ENCODE measurements at places on chromosomes 5 and 9.

DNA sequence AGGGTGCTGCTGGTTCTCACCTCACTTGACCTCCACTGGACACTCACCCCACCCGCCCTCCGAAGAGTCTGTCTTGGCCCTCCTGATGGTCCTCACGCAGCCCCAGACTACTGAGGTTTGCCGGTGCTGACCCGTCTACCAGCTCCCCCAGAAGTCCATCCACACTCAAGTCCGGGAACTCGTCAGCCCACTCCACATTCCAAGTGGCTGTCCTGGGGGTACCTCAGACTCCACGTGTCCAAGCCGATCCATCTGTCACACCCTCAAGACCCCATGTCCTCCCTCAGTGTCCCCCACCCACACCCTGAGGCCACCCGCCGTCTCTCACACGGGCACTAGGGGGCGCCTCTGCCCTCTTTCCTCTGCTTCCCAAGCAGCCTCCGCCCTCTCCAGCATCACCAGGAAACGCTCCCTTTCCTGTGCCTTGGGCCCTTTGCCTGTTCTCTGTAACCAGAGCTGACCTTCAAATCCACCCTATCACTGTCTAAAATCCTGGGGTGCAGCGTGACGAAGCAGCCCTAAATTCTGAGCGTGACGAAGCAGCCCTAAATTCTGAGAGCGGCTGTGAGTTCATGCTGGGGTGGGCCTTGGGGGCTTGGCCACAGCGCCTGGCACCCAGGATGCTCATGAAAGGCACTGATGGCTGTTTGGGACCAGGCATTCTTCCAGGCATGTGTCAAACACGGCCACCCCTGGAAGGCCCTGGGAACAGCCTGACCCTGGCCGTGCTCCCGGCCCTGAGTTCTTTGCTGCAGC lies 95.7 kb downstream of the KCNT1 start:
- DNase-seq, result peak; percentile 56

- no peak for DNase-seq
These were observed 8.6 kb upstream of the PRRX2 start for GRCh38 chr9:129656795-129657390.

GRCh38 chr9:105458404-105458803 lies 10.6 kb downstream of the FSD1L start:
- DNase-seq, result no peak

DNA sequence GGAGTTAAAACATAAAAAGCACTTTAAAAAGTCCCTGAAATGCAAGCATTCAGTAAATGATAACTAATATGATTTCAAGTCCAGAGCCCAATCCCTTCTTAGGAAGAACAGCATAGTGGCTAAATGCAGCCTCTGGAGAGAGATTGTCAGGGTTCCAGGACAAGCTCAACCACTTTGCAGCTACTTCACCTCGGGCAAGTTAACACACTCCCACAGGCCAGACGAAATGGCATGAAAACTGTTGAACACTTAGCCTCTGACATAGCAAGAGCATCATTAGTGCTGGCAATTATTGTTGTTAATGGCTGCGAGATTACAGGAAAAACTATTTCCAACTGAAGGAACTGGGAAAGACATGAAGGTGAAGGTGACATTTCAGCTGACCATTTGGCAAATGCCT lies 205.8 kb downstream of the GRIA1 start:
- no peak for DNase-seq

GRCh38 chr9:126668058-126668457 lies 54.3 kb downstream of the LMX1B start:
- no peak for DNase-seq

GRCh38 chr5:132807163-132807838 lies 5.8 kb upstream of the SOWAHA start:
- no peak for DNase-seq

GRCh38 chr5:43638107-43638506 lies 35.1 kb downstream of the NNT start:
- no peak for DNase-seq

GRCh38 chr5:112390327-112390726 lies 28.8 kb downstream of the EPB41L4A start:
- no peak for DNase-seq

- no peak for DNase-seq
These were observed 1068.0 kb downstream of the NR2F1-AS1 start for GRCh38 chr5:92513067-92513466.

- DNase-seq, result no peak
These were observed 220.0 kb downstream of the GLIS3 start for GRCh38 chr9:4079906-4080305.

DNA sequence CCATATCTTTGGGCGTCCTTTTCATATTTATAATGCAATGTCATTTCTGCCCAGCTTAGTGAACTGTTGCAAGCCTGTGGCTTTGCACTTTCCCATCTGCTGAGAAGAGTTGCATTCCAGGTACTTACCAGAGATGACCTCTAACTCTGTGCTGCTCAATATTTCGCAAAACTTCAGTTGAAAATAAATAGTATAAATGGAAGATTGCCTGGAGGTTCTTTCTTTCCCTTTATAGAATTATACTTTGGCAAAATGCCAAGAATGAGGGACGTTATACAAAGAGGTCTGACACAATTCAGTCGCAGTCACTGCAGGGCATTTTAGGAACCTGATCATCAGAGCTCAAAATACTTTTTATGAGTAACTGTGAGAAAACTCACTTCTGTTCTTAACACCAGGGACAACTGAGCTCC lies 18.9 kb upstream of the VLDLR start:
- peak; percentile 15 for DNase-seq

- no peak for DNase-seq
These were observed 16.3 kb downstream of the KLF9 start for GRCh38 chr9:70398145-70398556.

- DNase-seq, result no peak
These were observed 53.0 kb downstream of the CXXC5 start for GRCh38 chr5:139701056-139701741.

DNA sequence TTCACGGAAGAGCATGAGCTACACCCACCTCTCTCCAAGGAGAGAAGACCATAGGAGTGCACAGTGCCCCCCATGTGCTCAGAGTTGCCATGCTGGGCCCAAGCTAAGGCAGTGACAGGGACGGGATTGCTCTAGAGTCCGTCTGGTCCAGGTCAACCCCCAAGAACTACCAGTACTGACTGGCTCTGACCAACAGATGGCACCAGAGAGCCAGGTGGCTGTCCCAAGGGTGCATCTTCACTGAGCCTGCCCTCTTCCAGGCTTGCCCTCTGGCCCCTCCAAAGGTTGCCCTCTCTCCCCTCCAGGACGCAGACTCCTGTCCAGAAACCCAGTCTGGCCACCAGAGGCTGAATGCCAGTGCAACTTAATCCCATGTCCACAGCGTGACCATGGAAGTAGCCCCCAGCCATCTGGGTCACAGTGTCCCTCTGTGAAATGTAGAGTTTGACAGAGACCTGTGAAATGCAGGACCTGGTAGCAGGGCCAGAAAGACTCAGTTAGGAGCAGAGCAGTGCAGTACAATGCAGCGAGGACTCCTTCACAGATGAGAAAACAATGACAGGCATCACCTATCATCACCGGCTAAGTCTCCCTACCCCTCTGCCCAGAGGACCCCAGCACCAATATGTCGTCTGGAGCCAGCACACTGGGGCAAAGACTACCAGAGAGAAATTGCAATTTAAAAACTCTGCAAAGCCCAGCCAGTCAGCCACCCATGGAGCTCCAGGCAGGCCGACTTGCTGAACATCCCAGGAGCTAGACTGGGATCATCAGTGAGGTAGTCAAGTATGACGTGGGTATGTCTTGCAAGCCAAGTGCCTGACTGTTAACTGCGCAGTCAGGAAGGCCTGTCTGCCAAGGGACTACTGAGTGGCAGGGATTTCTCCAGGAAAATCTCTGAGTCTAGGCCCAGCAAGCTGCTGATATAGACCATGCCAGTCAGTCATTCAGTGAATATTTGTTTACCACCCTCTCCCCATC lies 7.7 kb upstream of the SKP1 start:
- DNase-seq, result peak; percentile 75

DNA sequence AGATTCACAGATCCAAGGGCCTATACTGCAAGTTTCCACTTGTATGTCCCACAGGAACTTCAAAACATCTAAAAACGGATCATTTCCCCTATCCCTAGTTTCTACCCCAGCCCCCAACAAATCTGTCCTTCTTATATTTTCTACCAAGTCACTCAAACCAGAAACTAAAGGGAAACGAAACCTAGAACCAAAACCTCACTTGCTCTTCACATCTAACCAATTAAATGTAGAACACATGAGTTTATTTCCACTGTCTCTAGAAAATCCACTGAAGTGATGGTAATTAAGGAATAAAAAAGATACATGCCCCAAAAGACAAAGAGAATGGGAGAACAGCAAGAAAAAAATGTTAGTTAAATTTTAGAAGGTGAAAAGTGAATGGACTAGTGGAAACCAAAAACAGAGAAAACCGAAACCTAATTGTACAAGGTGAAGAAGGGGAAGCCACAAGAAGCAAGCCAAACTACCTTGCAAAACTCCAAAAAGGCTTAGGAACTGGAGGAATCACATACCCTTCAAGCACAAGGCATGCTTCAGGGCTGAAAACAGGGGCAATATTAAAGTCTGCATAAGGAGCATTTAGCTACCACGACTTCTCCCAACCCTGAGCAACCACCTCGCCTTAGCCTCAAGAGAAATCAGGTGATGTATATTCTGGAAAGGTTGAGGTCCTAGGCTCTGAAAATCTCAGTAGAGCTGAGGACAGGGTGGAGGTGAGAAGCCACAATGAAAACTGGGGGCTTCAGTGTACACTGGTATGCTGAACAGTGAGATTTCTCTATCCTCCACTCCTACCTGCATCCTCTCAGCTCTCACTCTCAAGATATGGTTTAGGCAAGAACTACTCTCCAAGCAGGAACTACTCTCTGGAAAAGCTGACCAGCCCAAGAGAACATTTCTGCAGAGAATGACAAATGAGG lies 11.1 kb downstream of the SMU1 start:
- DNase-seq, result no peak

- no peak for DNase-seq
These were observed 7.9 kb downstream of the TJP2 start for GRCh38 chr9:69181908-69182353.

GRCh38 chr5:120083851-120084542 lies 380.1 kb upstream of the PRR16 start:
- DNase-seq, result no peak

GRCh38 chr9:131013771-131014676 lies 5.0 kb downstream of the LAMC3 start:
- no peak for DNase-seq

GRCh38 chr9:10130061-10130675 lies 482.6 kb downstream of the PTPRD start:
- DNase-seq, result peak; percentile 14

GRCh38 chr5:164207646-164208045 lies 702.2 kb downstream of the MAT2B start:
- peak; percentile 29 for DNase-seq

DNA sequence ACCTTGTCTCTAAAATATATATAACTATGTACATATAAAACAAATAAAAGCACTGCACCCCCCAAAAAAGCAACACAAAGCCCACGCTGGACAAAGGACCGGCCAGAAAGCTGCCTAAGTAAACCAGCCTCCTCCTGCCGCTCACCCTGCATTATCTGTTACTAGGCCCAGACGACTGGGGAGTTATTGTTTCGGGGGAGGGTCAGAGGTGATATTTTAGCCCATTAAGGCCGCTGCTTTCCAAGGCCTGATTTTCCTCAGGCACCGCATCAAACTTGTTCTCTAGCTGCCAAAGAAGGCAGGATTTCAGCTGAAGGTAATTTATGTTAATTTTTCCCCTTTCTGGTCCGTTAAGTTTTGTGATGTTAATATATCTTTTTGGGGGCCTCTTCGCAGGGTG lies 44.0 kb upstream of the CTNNA1 start:
- no peak for DNase-seq

DNA sequence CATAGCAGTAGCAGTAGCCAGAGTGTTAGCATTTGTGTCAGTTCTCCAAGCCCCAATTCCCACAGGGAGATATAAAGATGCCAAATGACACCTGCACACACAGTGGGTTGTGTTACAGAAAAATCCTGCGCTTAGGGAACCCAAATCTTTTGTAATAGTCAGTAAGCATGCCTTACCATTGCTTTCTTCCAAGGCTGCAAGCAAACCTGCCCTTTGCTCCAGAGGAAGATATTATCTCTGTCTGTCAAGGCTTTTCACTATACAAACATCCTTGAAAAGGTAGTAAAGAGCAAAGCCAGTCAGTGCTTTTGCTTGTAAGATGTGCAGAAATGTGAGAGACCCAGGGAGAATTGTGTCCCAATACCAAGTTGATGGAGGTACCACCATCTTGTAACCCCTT lies 2.9 kb downstream of the ANKDD1B start:
- no peak for DNase-seq

DNA sequence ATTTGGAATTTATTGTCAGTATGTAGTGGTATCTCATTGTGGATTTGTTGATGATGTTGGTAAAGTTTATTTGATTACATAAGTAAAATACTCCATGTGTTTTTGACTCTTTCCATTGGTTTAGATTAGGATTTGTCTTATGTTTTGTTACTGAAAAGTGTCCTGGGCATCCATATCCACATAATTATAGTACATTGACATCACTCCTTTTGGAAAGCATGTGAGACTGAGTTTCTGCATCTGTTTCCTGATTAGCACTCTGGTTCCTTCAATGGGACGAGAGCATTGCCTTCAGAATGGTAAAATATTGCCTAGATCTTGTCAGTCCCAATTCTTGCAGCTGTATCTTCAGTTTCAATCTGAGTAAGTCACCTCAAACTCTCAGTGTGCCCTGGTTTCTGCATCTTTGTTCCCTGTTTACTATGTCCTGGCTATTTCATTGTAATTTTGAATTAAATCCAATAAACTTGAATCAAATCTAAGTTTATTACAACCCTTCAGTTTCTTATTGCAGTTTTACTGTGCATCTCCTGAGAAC lies 128.1 kb downstream of the FBXO38 start:
- no peak for DNase-seq

DNA sequence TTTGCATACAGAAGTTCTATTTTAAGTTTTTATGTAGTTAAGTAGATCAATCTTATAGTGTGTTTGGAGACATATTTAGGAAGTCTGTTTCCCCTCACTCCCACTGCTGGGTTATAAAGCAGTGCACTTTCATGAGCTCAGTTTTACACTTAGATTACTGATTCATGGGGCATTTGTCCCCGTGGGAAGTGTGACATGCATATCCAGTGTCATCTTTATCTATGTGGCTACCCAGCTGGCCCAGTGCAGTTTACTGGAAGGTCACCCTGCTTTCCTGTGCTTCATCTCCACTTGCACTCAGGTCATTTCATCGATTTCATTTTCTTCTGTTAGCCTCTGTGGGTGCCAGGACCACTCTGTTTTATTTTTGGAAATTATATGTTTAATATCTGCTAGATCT lies 49.1 kb downstream of the ADCY2 start:
- DNase-seq, result no peak

Measured in fibroblast of pulmonary artery (primary cell).